ENCODE measurements at places on chromosomes 3 and 15. TPM values are rescaled to one million over a fixed set of nuclear protein-coding genes. Genes with fewer than 3 reads are reported as not detected.

Gene MCF2L2
- not detected for total RNA-seq

Gene MAPKBP1
- 31.6 TPM for total RNA-seq

Gene CLCN2
- 7.5 TPM for total RNA-seq

Gene LRRIQ4
- total RNA-seq = not detected

Gene LRRC15
- total RNA-seq = not detected

Gene CCDC9B
- 26.4 TPM for total RNA-seq

Gene TICRR
- total RNA-seq = under 0.01 TPM
